ENCODE measurements at places on chromosomes 11 and 22. TPM values are rescaled to one million over a fixed set of nuclear protein-coding genes. Genes with fewer than 3 reads are reported as not detected.

GRCh38 chr11:1197886-1198560, 24.8 kb upstream of the MUC5B start:
- DNase-seq: peak; percentile 74

DNA sequence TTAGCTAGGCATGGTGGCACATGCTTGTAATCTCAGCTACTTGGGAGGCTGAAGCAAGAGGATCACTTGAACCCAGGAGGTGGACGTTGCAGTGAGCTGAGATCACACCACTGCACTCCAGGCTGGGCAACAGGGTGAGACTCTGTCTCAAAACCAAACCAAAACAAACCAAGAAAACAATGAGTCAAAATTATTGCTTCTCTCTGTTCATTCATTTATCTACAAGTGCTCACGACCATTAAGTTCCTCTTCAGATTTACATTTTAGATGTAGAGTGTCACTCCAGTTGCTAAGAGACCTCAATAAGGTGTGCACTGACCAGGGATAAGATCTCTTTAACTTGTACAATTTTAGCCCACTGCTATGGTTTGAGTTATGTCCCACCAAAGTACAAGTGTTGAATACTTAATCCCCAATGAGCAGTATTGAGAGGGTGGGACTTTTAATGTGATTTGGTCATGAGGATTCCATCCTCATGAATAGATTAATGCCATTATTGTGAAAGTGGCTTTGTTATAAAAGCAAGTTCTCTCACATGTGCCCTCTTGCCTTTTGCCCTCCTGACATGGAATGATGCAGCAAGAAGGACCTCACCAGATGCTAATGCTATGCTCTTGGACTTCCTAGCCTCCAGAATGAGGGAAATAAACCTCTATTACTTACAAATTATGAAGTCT, 7.8 kb downstream of the HNRNPUL2 start:
- no peak for DNase-seq

GRCh38 chr11:67522844-67523555, at the start of gene CABP2:
TSS of gene CABP2 (minus strand) at chr11:67523446. CDS start at chr11:67523326, 120 bp downstream.
- peak; percentile 79 for DNase-seq

The ZNF70 gene
- 5.6 TPM for total RNA-seq

- peak; percentile 98 for DNase-seq
Measured at GRCh38 chr22:50562523-50563412, at the start of gene SYCE3. TSS of gene SYCE3 (minus strand) at chr22:50562919. CDS start at chr22:50556405, 6,514 bp downstream.

The TMEM86A gene
- 5.8 TPM for total RNA-seq

- peak; percentile 75 for DNase-seq
Measured at GRCh38 chr22:46125816-46126765, 24.2 kb upstream of the PPARA start.

GRCh38 chr11:128179039-128179438, 408.3 kb downstream of the ETS1 start:
- DNase-seq: no peak

DNA sequence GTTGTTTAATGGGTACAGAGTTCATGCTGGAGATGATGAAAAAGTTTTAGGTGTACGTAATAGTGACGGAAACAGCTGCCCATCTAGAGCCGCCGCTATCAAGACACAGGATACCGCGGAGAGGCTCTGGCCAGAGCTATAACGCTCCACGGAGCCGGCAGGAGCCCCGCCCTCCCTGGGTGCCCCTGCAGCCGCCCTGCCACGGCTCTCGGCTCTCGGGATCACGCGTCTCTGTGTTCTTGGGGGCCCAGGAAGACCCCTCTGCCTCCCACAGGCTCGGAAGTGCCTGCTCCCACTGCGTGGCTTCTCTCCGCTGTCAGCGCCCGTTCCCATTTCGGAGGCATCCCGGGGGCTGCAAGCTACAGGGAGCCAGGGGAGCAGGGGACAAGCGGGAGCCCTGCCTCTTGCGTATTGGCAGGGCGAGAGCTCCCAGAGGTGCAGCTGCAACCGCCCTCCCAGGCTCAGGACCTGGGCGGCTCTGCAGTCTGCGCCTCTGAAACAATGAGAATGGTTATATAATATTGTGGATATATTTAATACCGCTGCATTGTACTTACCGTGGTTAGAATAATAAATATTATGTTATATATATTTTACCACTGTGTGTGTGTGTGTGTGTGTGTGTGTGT, 13.7 kb downstream of the GLYATL2 start:
- DNase-seq: peak; percentile 68

DNA sequence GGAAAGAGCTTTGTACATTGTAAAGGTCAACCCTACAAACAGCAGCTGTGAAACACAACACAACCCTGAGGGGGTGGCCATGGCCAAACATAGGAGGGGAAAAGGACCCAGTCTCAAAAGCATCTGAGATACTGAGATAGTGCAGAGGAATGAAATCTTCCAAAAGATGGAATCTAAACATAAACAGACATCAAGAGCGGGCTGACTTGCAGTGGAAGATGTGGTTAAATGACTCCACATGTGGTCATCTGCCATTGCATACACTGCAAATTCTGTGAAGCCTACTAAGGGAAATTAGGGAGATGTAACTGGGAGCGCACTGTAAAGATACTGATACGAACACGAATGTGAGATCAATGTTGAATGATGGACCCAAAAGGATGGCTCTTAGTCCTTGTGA, 22.0 kb downstream of the BDNF start:
- no peak for DNase-seq

DNA sequence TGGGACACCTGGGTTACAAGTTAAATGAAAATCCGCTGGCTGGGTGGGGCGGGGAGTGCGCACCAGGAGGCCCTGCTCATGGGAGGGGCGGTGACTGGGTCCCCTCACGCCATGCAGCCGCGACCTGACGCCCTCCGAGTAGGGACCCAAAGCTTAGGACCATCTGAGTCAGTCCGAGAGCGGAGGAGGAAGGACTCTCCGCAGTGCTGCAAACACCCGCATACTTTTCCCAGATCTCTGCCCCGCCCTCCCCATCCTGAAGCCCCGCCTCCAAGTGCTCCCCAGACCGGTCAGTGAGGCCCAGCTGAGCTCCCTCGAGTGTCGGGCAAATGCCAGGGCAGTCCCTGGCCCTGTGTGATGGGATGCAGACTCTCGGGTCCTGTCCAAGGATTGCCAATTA, 6.6 kb upstream of the FLI1 start:
- DNase-seq: no peak

DNA sequence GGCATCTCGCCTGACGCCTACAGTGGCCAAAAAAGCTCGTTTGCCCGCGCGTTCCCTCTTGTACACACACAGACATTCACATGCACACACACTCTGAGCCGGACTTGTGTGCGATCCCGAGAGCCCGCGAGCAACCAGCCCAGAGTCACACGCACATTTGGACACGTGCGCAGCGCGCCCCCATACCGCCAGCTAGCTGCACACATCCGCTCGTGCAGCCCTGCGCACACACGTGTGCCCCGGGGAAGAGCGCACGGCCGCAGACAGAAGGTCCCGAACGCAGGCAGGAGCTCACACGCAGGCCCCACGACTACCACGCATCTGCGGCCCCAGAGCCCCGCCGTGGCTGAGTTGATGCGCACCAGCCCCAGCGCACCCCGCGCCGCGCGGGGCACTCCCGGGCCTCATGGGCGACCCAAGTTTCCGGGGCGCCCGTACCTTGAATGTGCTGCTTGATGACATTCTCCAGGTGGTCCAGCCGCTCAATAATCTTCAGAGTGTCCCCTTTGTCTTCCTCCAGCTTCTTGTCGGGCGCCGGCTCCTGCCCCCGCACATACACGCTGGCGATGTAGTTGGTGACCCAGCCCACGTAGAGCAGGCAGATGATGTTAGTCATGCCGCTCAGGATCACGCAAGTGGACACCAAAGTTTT, 758 bp downstream of the GALNT18 start:
- peak; percentile 86 for DNase-seq

DNA sequence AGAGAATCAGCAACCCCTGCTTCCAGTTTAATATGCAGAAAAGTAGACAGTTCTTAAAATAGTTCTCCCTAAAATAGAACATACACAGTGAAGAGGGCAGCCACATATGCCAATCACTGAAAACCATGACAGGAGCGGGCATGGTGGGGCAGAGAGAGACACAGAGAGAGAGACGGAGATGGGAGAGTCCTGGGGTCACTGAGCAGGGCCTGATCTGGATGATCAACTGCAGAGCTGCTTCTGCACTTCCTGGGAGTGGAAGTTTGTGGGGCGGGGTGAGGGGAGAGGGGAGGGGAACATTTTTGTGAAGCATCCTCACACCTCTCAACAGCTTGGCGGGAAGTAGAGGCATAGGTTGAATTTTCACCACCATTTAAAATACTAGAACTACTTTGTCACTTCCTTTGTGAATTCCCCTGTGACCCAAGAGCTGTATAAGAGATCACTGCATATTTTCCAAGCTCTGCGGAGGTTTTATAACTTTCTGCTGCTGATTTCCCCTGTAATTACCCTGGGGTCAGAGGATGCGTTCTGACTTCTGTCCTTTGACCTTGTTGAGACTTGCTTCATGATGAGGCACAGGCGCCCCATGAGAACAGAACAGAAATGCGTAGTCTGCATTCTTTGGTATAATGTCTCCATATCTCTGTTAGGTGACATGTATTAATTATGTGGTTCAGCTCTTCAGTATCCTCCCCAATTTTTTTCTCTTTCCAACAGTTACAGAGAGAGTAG, 419.4 kb downstream of the BRD1 start:
- DNase-seq: peak; percentile 7

DNA sequence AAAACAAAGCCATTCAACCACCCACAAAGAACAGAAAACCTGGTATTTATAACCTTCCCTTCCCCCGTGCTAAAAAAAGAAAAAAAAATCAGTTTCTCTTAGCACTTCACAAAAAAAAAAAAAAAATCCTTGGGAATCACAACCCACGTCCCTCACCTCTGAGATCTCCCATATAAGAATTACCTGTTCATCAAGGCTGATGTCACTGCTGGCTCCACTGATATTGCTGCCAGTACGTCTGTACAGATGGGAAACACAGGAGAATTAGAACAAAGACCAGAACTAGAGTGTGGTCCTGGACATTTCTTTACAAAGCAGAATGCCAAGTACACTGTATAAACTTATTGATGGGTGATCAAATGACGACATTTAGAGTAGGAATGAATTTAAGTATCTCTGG, 14.9 kb downstream of the OSBP start:
- no peak for DNase-seq

The CDON gene
- 24.2 TPM for total RNA-seq

The ANGPTL5 gene
- not detected for total RNA-seq

DNA sequence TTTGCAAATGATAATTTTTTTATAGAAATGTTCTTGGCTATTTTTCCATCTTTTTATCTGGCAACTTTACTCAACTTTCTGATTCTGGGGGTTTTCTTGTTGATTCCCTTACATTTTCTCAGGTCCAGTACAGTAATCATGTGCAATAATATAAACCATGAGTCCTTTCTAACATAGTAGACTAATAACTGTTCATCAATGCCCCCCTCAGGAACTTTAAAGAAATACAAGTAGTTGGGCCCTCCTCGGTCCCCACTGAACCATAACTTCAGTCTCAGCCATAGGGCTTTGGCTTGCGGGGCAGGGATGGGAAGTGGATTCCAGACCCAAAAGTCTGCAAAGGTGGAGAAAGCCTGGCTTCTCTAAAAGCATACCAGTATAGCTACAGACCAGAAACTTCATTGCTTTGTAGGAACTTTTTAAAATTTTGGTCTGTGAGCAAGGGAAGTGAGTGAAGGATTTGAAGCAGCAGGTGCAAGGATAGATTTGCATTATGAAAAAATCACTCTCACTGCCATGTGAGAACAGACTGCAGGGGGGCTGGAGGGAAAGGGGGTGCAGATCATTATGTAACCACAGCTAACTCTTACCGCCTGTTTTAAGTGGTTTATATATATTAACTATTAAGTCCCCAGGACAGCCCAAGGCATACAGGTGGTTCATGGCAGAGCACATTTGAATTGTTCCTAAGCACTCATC, 10.4 kb upstream of the TUB start:
- DNase-seq: no peak

The MUC5B gene
- total RNA-seq: 4.2 TPM

All from upper lobe of left lung (tissue), 6 donors.